ENCODE measurements at places on chromosomes 6 and 20.

- peak; percentile 96 for DNase-seq
Observed at GRCh38 chr20:4470375-4470774, 251.3 kb upstream of the PRND start.

DNA sequence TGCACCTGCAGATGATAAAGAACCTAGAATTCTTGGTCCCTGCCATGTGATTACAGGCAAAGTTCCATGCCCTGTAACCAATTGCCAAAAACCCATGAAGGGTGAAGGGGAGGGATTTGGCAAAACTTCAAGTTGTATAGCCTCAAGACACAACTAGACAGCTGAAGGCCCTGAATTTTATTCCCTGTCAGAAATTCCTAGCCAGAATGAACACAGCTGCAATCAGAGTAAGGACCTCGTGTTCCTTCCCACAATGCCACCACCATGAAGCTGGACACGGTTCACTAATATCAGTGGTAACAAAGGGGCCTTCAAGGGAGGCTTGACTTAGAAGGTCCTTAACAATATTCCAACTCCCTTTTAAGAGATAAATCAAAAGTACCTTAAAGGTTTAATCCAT lies 22.5 kb upstream of the IRAK1BP1 start:
- DNase-seq = no peak

DNA sequence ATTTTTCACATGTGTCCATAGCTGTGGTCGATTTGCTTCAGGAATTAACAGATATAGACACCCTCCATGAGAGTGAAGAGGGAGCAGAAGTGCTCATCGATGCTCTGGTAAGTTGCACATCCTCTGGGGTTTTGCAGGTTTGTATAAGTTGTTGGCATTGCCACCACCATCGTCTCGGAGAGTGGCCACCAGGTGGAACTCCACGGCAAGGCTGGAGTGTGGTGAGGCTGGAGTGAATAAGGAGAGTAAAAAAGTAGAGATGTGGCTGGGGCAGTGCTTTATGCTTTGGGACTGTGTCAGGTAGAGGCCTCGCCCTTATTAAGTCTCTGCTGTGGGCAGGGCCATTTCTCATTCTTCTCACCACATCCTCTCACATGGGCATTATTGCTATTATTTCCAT lies 63.7 kb downstream of the CTNNBL1 start:
- DNase-seq = no peak

GRCh38 chr20:57619051-57619831 lies 985 bp downstream of the ZBP1 start:
- DNase-seq = no peak

GRCh38 chr6:145816392-145816791 lies 1.8 kb upstream of the FBXO30 start:
- no peak for DNase-seq

DNA sequence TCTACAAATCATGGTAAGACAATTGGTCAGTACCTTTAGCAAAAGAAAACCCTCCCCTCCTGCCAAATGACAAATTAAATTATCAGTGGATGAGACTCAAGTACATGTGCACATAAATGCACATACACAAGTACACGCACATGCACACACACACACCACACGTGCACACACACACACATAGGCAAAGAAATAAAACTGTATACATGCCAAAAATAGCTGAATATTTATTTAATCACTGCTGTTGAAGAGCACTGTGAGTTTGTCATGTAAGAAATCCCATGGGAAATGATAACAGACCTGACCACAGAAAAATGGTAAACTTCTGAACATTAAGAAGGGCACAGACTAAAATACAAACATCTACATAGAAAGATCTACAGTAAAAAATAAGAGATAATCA lies 46.6 kb upstream of the TNFAIP3 start:
- peak; percentile 24 for DNase-seq

DNA sequence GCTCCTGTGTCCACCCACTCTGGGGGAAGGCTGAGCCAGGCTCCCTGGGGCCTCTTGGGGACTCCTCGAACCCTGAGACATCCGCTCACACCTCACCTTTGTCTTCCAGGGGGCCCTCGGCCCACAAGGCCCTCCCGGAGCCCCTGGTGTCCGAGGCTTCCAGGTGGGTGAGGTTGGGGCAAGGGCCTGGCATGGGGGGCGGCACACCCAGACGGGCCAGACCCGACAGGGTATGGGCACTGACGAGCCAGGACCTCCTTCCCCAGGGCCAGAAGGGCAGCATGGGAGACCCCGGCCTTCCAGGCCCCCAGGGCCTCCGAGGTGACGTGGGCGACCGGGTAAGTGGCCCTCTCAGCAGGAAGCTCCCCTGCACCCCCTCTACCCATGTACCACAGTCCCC lies 13.4 kb downstream of the COL9A3 start:
- no peak for DNase-seq

GRCh38 chr6:168456907-168457652 lies 16.1 kb downstream of the SMOC2 start:
- no peak for DNase-seq

- DNase-seq = no peak
Observed at GRCh38 chr6:122143813-122144601, 255.4 kb upstream of the HSF2 start.

- no peak for DNase-seq
Observed at GRCh38 chr6:92706976-92707375, 712.4 kb downstream of the EPHA7 start.

- DNase-seq = peak; percentile 36
Observed at GRCh38 chr6:40722553-40723258, 135.5 kb upstream of the LRFN2 start.

GRCh38 chr6:38110481-38110971 lies 291.0 kb downstream of the ZFAND3 start:
- DNase-seq = no peak

- DNase-seq = no peak
Observed at GRCh38 chr6:1464781-1465370, 75.5 kb downstream of the FOXF2 start.

Measured in EH (cell line).